CD4-positive, alpha-beta T cell treated with Interleukin-6 for 4 hours (primary cell): ENCODE measurements at places on chromosomes 5 and 9.

GRCh38 chr9:86703346-86703745, 244.0 kb downstream of the GAS1 start:
- no peak for DNase-seq

DNA sequence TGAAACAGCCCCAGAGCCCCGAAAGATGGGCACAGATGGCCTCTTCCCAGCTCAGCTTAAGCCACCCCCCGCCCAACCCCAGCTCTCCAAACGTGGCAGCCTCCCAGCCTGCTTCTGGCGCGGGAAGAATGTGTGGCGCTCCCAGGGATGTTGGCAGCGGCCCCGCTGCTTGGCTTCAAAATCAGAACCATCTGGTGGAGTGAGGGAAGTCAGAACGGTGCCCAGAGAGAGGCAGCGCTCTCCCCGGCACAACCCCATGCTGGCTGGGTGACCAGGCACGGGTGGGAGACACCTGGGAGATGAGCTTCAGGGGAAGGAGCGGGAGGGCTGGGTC, 72.7 kb upstream of the ORM1 start:
- DNase-seq, result no peak

DNA sequence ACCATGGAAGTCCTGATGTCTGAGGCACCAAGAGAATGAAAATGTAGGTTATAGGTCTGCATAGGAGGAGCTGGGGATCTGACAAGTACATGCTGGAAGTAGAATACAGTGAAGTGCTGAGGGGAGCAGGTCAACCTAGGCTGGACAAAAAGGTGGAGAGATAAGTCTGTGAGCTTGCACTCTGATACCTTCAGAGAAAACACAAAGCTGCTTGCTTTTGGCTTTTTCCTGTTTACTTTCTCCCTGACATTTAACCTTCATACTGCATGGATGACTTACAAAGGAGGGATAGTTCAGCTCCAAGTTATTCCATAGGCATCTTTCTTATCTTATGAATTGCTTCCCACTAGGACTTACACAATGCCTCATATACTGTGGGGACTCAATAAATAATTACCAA, 256.7 kb upstream of the NREP start:
- DNase-seq, result no peak

- no peak for DNase-seq
These were observed 2.5 kb downstream of the FRMD3 start for GRCh38 chr9:83535736-83536135.

DNA sequence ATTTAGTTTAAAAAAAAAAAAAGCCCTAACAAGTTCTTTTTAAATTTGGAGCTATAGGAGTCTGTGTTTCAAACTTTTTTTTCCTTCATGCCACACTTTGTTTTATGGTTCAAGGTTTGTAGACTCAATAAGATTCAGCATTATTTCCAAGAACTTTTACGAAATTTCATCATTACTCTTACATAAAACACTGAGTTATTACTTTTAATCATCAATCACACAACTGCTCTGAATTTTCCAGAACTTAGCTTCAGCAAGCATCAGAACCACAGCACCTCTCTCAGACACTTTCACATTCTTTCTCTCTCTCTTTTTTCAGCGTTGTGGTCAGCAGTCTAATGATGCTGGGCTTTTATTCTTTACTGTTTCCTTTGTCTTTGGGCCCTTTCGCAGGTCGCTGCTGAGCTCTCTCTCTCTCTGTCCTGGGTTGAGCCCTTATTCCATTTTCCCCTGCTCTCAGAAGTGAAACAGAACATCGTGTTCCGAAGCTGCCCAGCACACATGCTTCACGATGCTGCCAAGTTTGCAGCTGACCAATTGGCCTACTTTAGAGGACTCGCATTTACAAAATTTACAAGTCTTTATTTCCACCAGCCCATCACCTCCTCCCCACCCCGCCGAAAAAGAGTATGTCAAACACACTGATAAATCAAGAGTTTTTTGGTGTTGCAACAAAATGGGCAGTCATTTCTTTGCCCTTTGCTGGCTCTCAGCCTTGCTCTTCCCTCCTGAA, 44.6 kb upstream of the PIK3R1 start:
- no peak for DNase-seq

- DNase-seq, result no peak
These were observed 56.0 kb upstream of the ZNF354A start for GRCh38 chr5:178786417-178786816.

- no peak for DNase-seq
These were observed 81.8 kb downstream of the ZNF618 start for GRCh38 chr9:113957821-113958341.

DNA sequence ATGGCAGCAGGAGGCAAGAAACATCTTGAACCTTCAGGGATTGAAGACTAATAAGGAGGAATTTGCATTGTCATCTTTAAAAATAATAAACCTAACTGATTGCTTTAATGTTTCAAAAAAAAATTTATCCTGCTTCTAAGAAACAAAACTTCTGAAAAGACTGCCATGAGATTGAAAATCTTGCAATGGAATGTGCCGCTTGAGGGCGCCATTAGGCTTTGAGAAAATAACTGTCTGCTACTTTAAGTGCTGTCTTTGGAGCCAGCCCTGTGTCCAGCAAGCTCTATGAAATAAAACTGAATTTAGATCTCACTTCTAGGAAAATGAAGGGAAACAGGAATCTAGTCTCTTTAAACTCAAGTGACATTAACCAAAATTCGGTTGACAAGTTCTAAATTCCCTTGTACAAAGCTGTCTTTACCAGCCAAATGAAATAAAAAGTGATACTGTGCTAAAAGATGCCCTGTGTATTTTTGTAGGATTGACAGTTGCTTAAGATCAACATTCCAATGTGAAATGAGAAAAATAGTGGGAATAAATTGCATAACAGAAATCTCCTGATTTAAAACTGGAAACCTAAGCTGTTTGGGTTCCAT, 79.4 kb downstream of the ESM1 start:
- DNase-seq, result peak; percentile 77

GRCh38 chr5:94745786-94746730, 127.6 kb downstream of the SLF1 start:
- DNase-seq, result no peak

DNA sequence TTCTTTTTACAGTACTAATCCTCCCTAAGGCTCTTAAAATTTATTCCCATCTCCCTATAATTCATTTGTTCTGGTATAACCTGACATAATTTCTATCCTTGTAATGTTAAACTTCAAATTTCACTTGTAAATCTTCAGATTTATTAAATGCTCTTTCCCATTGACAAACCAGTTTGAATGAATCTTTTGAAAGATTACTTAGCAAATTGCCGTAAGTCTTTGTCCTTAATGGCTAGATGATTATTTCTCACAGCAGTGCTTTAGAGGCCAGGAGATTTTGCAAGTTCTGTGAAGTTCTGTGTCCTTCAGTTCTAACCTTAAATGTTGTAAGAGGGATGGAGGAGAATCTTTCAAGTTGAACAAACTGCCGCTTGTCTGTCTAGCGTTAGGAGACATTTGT, 4.2 kb downstream of the SLC44A1 start:
- DNase-seq, result no peak

GRCh38 chr5:135821802-135822201, 12.7 kb upstream of the SLC25A48 start:
- no peak for DNase-seq

- DNase-seq, result no peak
These were observed 806 bp upstream of the RNF224 start for GRCh38 chr9:137226338-137227053.

DNA sequence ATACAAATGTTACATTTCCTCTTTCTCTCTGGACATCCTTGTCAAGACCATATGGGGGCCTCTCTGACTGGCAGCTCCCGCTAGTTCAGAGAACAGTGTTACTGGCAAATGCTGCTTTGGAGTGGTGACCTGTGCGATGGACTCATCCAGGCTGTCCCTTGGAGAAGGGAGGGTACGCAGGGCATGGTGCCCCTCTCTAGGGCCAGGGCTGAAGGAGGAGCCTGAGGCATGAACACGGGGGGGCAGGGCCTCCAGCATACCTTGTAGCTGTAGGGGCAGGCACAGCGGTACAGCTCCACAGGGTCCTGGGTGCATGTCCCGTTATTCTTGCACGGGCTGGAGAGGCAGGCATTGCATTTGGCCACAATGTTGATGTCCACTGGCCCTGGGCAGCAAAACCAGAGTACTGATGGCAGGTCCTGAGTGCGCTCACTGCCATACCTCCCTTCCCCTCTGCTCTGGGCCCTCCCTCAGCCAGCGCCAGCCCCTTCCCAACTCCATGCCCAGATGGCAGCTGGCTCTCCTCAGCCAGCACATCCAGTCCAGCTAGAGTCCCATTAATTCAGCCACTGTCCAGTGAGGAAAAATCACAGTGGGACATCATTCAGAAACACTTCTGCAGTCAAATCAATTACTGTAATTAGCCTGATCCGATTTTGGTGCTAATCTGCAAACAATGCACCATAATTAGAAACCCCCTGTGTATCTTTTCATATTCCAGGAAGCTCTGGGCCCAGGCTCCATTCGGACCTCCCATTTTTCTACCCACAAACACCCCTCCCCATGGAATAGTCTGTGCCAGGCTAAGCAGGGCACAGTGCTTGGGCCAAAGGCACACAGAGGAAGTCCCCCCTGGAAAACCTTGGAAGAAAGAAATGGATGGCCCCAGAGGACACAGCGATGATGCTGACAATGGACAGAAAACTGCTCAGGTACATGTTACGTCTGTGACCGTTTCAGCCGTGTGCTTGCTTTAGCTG, 128.8 kb upstream of the PANK3 start:
- no peak for DNase-seq

DNA sequence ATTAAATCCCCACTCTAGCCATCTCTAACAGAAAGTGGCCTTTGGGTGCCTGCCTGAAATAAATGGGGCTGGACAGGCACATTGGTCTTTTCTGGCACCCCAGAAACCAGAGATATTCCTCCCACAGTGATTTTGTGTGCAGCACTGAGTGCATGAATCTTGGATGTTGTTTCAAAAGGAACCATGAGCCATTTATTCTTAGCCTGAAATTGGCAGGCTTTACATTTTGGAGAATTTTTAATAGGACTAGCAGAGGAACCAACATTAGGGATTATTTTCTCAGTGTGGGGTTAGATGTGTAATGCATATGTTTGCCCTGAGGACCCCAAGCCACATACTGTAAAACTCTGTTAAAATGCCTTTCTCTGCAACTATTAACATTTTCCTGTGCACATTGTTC, 451.3 kb downstream of the NFIB start:
- DNase-seq, result no peak

DNA sequence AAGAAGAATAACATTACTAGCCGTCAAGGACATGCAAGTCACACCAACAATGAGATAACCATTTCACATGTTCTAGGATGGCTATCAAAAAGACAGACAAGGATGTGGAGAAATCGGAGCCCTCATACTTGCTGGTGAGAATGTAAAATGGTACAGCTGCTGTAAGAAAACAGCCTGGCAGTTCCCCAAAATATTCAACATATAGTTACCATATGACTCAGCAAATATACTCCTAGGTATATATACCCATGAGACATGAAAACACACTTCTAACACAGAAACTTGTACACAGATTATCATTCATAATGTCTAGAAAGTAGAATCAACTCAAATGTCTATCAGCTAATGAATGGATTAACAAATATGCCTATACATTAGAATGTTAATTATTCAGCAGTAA, 105.4 kb upstream of the PCAT7 start:
- no peak for DNase-seq

DNA sequence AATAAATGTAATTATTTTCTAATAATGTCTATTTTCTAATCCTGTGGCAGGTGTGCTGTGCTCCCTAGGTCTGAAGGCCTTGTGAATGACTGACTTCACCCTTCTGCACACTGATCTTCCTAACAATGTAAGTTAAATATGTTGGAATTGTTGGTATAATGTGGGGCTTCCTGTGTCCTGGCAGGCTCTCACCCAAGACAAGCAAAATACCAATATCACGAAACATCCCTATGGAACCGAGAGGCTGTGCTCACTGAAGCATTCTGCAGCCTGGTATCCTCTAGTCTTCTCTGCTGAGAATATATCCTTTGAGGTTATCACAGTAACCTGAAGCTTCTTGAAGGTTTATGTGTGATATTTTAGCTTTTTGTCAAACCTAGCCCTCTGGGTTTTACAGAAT, 159.4 kb downstream of the GABRB2 start:
- DNase-seq, result no peak

DNA sequence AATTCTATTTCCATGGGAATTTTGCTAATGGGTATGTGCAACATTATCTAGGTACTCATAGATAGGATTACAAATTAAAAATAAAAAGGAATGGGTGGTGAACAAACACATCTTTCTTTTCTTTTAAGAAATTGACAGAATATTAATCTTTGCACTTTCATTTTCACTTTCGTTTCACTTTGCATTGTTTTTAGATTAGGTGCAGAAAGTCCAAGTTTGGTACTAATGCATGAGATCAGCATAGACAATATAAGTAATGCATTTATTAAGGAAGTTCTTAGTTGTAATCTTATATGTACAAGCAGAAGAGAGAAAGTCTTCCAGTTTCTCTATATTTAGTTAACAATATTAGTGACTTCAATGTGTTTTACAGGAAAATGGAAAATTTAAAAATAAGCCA, 196.5 kb downstream of the COMMD10 start:
- DNase-seq, result no peak

DNA sequence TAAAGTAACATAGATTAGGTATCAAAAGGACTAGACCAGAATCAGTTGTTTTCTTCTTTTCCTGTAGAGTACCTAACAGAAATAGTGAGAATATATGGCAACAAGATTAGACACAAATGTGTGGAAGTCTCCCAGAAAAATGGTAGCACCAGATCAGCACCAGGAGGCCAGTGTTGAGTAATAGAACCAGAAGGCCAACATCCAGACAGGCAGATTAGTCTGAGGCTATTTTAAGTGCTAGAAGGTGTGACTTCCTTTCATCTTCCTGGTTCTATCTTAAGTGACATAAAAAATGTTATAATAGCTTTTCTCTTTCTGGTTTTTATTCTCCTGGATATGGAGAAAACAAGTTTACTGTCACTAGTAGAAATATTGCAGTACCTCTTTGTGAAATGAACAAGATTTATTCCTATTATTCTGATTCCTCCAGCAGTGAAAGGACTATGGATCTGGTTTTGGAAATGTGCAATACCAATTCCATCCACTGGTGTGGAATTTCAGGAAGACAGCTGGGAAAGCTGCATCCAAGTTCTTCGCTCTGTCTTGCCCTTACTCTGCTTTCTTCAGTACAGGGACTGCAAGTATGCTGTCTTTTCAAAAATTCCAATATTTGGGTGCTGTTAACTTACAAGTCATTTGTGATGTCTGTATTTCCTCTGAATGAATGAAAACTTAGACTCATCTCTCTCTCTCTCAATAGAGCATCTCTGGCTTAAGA, 39.1 kb downstream of the SHLD3 start:
- no peak for DNase-seq

GRCh38 chr9:136840877-136841645, 1.2 kb upstream of the AJM1 start:
- DNase-seq, result no peak

- DNase-seq, result no peak
These were observed 46.3 kb upstream of the PALM2AKAP2 start for GRCh38 chr9:109733690-109734089.

- no peak for DNase-seq
These were observed 150.3 kb upstream of the TAS2R1 start for GRCh38 chr5:9780501-9780900.
